ENCODE measurements at places on chromosomes 13 and 19. TPM values are rescaled to one million over a fixed set of nuclear protein-coding genes. Genes with fewer than 3 reads are reported as not detected.

Gene COX7A1
- 11.1 TPM for total RNA-seq

Gene PRODH2
- 0.95 TPM for total RNA-seq

Gene RNASEH2A
- 3.7 TPM for total RNA-seq

Gene SCN1B
- 6.3 TPM for total RNA-seq

Gene CKM
- total RNA-seq, result not detected
